ENCODE measurements at places on chromosomes 6 and 20. TPM values are rescaled to one million over a fixed set of nuclear protein-coding genes. Genes with fewer than 3 reads are reported as not detected.

Gene TOX2
- 0.37 TPM for total RNA-seq

Gene ADGRB3
- total RNA-seq = 3.8 TPM

Gene HLA-DQA1
- 0.08 TPM for total RNA-seq

Gene MBOAT1
- 27.8 TPM for total RNA-seq

Gene ELOVL2
- 30.4 TPM for total RNA-seq

Gene ANKRD66
- total RNA-seq = not detected

Gene CRYBG1
- total RNA-seq = 0.05 TPM

Gene CYP39A1
- total RNA-seq = 0.56 TPM

Gene GNAS
- total RNA-seq = 602 TPM

Gene ZNF341
- 1.7 TPM for total RNA-seq
